Hematopoietic multipotent progenitor cell treated with erythropoietin and hydrocortisone succinate and interleukin-3 and kit ligand, for 17 days (in vitro differentiated cells): ENCODE measurements at places on chromosomes 1 and 21.

GRCh38 chr1:109931189-109931731, 20.6 kb downstream of the CSF1 start:
- no peak for DNase-seq

GRCh38 chr1:228453614-228454013, 33.6 kb upstream of the RNF187 start:
- no peak for DNase-seq

- no peak for DNase-seq
Measured at GRCh38 chr1:161747801-161748200, 1.8 kb upstream of the DUSP12 start.

- DNase-seq: no peak
Measured at GRCh38 chr21:15676935-15677334, 52.8 kb upstream of the USP25 start.

- DNase-seq: no peak
Measured at GRCh38 chr1:2639607-2640521, 7.0 kb upstream of the MMEL1 start.

DNA sequence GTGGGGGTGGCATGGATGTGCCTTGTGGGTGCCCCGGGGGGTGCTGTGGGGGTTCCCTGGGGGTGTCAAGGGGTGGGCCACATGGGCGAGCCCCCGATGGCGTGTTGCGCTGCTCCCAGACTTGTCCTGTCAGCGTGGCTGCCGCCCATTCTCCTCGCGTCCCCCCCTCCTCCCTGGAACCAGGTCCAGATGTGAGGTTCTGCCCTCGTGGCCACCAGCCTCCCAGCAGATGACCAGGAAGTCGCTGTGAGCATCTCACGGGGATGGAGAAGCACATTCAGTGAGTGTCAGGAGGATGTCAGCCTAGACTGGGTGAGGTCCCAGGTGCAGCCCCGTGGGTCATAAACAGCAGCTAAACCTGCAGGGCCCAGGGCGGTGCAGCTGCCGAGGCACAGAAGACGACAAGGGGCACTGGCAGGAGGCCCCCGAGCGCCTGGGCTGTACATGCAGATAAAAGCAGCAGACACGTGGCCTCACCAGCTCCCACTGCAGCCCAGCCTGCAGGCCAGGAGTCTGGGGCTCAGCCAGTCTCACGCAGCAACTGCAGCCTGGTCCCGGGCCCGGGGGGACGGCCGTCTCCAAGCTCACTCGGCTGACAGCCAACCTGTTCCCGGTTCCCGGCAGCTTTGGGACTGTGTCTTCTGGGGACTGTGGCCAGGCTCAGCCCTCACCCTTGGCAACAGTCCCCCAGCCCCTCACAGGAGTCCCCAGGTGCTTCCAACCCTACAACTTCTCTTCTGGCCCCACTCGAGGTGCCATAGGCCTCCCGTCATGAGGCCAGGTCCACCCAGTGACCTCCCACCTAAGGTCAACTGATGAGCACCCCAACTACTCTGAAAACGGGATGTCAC, 17.5 kb upstream of the COL6A2 start:
- DNase-seq: no peak

GRCh38 chr1:114668784-114669561, 876 bp downstream of the DENND2C start:
- no peak for DNase-seq

DNA sequence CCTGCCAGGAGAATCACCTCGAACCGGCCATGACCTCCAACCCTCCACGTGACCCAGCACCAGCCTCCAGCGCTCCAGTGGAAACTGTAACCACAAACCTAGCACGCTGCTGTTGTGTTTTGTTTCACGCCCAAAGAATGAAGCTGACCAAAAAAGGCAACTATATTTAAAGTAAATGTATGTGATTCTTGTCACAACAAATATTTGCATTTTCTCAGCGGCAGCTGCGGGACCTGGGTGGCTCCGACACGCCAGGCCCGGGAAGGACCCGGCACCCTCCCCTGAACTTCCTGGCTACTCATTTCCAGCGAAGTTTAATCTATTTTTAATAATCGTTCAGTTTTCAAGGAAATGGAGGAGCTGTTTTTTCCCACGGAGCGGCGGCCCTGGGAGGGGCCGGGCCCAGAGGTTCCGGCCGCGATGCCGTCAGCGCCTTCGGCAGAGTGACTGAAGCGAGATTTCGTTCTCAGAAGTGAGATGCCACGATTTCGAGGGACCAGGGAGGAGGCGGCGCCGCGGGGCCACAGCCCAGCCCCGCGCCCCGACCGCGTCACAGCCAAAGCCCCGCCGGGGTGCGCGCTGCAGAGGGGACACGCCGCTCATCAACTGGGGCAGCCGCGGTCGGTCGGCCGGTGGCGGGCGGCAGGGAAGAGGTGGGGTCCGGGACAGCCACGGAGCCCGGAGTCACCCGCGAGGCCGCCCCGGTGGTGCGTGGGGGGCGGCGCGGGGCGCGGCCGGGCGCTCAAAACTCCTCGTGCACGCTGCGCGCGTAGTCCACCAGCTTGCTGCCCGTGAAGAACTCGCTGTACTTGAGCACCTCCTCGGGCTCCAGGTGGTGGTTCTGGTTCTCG, 3.0 kb upstream of the TNFRSF4 start:
- no peak for DNase-seq

DNA sequence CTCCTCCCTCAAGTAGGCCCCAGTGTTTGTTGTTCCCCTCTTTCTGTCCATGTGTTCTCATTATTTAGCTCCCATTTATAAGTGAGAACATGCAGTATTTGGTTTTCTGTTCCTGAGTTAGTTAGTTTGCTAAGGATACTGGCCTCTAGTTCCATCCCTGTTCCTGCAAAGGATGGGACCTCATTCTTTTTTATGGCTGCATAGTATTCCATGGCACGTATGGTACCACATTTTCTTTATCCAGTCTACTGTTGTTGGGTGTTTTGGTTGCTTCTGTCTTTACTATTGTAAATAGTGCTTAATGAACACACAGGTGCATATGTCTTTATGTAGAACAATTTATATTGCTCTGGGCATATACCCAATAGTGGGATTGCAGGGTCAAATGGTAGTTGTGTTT, 232.9 kb downstream of the TPR start:
- no peak for DNase-seq

DNA sequence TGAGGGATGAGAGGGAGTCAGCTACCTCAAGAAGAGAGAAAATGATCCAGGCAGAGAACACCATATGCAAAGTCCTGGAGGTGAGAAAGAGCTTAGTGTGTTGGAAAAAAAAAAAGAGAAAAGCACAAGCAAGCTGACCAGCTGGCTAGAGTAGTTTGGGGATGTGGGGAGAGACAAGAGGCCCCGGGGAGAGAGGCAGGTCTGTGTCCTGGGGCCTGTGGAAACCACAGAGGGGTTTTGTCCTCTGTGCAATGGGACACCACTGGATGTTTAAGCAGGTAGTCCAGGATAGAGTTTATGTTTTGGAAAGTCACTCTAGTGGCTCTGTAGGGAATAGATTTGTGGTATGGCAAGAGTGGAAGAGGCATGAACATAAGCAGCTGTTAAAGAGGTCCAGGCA, 14.4 kb upstream of the CHI3L1 start:
- no peak for DNase-seq

DNA sequence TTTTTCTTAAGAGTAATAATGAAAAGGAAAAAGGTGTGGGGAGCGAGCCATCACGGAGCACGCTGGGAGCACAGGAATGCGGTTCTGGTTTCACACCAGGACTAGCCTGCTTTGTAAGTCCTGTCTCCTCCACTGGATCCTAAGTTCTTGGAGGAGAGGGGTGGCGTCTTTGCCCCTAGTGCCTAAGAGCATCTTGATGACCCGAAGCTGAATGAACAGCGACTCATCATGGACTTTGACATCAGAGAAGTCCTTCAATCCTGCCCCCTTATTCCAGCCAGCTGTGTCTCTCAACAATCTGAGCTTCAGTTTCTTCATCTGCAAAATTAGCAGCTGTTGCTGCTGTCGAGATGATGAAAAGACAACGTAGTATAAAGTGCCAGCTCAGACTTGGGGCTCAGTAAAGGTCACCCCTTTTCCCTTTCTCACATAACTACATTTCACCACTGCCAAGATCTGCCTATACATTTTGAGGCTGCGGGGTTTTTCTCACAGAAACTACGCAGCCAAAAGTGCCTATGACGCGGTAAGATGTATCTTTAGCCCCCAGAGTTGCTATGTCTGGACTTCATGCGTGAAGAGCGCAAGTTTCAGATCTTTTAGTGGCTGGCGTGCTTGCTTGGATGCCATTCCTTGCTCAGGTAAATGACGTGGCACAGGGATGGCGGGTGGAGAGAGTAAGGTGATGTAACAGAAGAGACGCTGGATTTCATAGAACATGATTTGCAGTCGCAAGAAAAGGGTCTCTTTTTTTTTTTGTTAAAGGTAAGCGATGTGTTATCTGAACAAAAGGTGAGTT, 4.9 kb upstream of the PRDM2 start:
- no peak for DNase-seq

- DNase-seq: no peak
Measured at GRCh38 chr1:226525750-226526149, 22.8 kb upstream of the STUM start.

DNA sequence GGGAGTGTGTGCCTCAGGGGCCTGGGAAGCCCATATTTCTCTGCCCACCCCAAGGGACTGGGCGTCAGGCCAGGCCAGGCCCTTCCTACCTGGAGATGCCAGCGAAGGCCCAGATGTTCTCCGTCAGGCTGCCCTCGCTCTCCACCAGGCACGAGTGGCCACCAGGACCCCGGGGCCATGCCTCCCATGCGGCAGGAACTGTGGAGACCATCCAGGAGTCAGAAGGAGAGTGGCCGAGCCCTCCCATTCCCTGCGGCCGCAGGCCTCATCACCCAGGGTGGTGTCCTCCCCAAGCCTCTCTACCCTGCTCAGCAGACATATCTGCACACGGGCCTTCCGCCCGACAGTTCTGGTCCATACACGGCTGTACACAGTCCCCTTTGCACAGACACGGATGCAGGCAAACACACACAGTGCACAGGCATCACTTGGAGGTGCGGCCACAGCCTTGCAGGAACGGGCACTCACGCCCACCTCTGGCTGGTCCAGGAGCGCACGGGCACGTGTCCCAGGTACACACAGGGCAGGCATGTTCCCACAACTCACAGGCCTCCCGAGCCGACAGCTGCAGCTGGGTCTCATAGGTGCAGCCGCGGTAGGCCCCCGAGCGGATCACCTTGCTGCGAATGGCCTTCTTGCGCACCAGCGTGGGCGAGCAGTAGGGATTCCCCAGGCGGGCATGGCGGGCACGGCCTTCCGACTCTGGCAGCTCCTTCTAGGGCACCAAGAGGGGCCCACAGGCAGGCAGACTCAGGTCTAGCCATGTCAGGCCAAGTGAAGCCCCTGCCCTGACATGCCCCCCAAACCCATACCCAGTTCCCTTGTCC, 5.9 kb upstream of the KIF17 start:
- DNase-seq: no peak

GRCh38 chr1:216015116-216015515, 408.1 kb downstream of the USH2A start:
- DNase-seq: no peak

GRCh38 chr1:205472737-205473441, 17.0 kb upstream of the BLACAT1 start:
- DNase-seq: no peak

GRCh38 chr21:28550057-28550825, 442.4 kb downstream of the LTN1 start:
- DNase-seq: no peak

GRCh38 chr1:23224739-23225648, 7.7 kb upstream of the HTR1D start:
- no peak for DNase-seq

GRCh38 chr21:29490016-29490415, 191.3 kb downstream of the BACH1 start:
- no peak for DNase-seq

- DNase-seq: no peak
Measured at GRCh38 chr1:106754957-106755356, 301.5 kb upstream of the PRMT6 start.

DNA sequence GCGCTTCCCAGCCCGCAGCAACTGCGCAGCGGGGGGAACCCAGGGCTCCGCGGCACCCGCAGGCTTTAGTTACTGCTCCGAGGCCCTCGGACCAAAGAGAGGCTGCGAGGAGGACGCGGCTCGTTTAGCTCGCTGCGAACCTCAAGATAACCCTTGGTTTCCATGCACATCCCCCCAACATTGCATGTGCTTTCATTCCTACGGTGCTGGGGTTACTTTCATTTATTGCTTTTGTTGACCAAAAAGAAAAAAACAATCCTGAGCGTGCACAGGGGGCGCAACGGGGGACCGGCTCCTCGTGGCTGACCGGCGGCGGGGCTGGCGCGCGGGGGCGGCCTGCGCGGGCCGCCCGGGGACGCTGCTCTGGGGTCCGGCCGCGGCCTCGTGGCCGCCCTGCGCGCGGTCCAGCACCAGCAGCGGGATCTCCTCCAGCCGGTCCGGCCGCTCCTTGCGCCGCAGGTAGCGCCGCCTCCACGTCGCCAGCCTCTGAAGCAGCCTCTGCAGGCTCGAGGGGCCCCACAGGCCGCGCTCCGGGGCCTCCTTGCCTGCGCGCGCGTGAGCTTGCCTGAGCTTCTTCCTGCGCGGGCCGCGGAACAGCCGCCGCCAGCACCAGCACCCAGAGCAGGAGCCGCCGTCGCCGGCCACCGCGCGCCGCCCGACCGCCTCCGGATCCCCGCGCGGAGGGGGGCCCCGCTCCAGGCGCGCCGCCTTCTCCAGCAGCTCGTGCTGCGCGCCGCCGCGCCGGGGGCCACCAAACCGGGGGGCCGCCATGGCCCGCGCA, 77.4 kb downstream of the DESI2 start:
- no peak for DNase-seq

- no peak for DNase-seq
Measured at GRCh38 chr1:64163970-64164369, 39.5 kb upstream of the UBE2U start.

- no peak for DNase-seq
Measured at GRCh38 chr1:172356620-172357019, 63.9 kb upstream of the C1orf105 start.

GRCh38 chr1:170360601-170361000, 171.4 kb upstream of the GORAB start:
- DNase-seq: no peak

DNA sequence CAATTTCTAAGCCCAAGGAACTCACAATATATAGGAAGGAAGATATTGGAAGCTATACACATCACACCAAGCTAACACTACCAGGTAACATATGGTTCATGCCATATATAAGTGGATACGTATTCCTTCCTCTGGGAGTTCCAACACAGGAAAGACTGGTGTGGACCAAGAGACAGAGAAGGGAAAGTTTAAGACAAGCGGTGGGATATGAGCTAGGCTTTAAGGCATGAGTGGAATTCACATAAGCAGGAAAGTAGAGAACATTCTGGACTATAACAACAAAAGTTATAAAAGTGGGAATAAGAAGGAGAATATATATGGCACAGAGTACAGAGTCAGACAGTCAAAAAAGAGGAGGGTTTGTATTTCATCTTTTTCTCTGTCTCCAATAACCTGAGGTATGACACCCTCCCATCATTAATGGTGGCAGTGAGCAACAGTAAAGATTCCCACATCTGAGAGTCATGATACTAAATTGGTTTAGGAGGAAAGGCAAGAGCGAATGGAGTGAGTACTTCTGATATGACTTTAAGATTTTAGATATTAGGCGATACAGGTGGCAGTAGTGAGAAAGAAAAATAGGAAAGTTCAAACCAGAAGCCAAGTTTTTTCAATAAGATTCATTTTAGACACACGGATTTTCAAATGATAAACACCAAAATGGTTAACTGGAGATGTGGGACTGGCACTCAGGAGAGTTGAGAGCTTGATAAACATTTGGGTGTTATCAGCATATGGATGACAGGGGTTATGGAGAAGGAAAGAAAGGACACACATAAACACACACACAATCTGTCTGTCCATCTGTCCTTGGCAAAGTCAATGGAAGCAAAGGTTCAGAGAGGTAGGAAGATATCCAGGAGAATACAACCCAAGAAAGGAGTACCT, 87.4 kb upstream of the TTC39A start:
- no peak for DNase-seq
